ENCODE measurements at places on chromosomes 3 and 15.

GRCh38 chr3:145188079-145188770, 972.8 kb downstream of the PLOD2 start:
- no peak for DNase-seq

GRCh38 chr3:120081719-120082118, 12.5 kb downstream of the GSK3B start:
- no peak for DNase-seq

DNA sequence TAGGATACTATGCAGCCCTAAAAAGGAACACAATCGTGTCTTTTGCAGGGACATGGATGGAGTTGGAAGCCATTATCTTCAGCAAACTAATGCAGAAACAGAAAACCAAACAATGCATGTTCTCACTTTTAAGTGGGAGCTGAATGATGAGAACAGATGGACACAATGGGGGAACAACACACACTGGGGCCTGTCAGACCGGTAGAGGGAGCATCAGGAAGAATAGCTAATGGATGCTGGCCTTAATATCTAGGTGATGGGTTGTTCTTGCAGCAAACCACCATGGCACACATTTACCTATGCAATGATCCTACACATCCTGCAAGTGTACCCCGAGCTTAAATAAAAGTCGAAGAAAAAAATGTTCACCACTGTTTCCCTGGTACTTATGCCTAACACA, 17.5 kb downstream of the SENP7 start:
- no peak for DNase-seq

- no peak for DNase-seq
These were observed 2.9 kb downstream of the CCNL1 start for GRCh38 chr3:157156837-157157635.

DNA sequence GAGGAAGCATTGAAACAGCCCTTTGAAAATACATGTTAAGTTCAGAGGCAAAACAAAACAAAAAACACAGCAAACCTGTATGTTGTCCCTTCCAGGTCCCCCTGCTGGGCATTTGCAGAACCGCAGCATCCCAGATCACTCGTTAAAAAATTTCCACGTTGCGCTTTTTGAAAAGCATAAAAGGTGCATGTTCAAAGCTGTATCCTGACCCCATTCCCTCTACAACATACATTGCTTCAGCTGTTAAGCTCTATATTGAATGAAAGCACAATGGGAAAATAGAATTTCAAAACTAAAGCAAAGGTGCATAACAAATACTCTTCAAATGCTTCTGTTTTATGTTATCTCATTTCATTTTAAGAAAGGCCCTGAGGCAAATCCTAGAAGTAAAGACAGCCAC, 328.3 kb downstream of the THSD4 start:
- DNase-seq, result no peak

DNA sequence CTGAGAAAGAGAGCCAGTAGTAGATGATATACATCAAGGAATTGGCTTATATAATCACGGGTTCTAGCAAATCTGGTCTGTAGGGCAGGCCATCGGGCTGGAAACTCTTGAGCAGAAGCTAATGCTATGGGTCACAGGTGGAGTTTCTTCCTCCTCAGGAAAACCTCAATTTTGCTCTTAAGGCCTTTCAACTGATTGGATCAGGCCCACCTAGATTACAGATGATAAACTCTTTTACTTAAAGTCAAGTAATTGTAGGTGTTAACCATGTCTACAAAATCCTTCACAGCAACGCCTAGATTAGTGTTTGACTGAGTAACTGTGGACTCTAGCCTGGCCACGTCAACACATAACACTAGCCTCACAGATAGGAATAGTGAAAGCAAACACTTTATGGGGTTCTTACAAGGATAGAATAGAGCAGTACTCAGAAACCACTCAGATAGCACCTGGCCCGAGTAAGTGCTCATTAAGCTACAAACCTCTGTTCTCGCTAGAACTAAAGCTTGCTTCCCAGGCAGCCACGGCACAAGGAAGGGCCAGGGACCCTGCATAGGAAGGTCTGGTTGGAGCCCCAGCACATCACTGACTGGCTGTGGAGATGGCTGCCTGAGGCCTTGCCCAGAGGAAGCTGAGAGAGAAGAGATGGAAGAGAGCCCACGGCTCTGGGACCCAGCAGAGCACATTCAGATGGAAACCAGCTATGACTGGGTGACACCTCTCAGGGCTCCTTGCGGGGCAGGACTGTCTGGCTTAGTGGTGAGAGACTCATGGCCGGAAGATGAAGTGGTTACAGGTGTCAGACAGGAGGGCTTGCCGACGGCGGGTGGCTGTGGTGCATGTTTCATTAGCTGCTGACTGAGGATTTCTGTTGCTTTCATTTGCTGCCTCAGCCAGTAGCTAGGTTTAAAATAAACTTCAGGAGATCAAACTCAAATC, 202.5 kb upstream of the TLE3 start:
- peak; percentile 39 for DNase-seq

DNA sequence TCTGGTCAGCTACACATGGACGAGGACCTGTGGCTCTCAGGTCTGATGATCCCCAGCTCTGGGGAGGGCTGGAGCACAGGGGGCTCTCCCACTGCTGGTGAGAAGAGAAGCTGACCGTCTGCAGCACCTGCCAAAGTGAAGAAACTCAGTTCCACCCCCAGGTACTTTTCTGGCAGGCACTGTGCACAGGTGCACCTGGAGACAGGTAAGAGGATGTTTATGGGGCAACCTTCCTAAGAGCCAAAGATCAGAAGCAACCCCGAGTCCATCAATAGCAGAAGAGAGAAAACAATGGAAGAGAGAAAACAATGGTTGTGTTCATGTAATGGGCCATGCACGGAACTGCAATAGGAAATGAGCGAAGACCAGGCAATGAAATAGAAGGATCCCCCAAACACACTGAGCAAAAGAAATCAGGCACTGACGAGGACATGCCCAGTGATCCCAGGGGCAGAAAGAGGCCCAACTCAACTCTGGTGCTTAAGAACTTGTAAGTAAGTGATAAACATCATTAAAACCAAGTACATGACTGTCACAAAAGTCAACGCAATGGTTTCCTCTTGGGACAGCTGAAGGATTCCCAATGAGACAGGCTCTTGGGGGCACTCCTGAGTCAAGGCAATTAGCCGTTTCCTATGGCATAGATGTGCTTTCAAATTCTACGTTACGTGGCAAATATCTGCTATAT, 95.0 kb upstream of the ALDH1A3 start:
- no peak for DNase-seq

DNA sequence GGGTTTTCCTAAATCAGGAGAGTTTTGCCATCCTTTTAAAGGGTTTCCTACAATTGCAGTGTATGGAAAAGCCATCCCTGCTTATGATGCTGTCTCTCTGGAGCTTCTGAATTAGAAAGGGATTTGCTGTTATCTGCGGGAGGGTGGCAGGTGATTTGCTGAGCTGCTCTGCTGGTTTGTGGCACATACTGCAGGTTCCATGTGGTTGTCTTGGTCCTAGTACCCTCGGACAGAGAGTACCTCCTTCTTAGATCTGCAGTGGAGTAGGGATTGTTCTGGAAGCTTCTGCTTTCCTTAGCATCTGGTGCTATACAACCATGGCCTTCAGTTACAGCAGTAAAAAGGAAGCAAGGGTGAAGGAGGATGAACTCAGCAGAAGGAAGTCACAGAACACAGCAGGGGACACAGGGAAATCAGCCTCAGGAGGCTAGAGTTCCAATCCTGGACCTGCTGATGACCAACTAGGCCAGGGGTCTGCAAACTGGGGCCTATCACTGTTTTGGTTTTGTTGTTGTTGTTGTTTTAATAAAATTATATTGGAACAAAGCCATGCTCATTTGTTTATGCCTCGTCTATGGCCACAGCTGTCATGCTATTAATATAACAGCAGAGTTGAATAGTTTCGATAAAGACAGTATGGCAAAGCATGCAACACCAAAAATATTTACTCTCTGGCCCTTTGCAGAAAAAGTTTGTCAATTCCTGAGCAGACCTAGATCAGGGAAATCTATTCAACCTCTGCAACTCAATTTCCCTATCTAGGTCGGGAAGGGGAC, 39.5 kb downstream of the STARD5 start:
- no peak for DNase-seq

DNA sequence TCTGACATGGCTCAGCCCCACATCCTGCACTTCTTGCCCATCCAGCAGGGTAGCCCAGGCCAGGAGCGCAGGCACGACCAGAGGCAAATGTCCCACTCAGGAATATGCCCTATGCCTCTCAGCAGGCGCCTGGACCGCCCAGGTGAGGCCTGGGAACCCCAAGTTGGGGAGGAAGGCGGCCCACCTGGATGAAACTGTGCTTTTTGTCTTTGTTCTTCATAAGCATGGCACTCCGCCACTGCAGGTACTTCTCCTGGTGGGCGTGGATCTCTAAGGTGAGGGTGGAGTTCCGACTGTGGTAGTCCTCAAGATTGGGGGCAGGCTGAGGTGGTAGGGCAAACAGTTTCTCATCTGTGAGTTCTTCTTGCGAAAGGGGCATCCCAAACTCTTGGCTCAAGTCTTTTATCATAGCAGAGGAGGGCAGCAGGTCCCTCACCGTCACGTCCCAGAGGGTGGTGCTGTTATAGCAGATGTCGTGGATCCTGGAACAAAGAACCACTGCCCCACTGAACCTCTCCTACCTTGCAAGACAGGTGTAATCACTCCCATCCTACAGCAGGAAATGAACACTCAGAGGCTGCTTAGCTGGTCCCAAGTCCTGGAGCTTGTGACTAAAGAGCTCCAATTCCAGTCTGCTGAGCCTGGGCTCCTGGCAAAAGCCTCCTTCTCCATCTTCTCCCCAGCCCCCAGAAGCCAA, 53.2 kb downstream of the ACAD9 start:
- no peak for DNase-seq

- no peak for DNase-seq
These were observed 847 bp downstream of the WHAMM start for GRCh38 chr15:82810061-82810889.

- no peak for DNase-seq
These were observed 633.4 kb downstream of the EPHA3 start for GRCh38 chr3:89740881-89741177.

DNA sequence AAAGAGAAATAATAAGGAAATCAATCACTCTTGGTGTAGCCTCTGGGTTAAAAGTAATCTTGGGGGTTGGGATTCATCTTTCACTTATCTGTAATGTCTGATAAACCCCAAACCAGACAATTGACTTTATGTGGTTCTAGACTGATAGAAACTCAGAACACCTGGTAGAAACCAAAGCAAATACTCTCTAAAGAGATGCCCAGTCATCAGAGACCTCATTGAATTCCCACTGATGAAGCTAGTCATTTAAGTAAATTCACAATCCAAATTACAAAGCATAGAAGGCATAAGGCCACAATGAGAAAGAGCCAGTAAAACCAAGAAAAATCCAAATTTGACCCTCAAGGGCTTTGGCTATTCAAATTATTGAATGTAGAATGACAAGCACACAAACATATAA, 250.6 kb downstream of the MBNL1 start:
- DNase-seq, result no peak

GRCh38 chr15:54250326-54250725, 272.1 kb downstream of the UNC13C start:
- no peak for DNase-seq

GRCh38 chr3:188595890-188596376, 442.0 kb downstream of the LPP start:
- no peak for DNase-seq

DNA sequence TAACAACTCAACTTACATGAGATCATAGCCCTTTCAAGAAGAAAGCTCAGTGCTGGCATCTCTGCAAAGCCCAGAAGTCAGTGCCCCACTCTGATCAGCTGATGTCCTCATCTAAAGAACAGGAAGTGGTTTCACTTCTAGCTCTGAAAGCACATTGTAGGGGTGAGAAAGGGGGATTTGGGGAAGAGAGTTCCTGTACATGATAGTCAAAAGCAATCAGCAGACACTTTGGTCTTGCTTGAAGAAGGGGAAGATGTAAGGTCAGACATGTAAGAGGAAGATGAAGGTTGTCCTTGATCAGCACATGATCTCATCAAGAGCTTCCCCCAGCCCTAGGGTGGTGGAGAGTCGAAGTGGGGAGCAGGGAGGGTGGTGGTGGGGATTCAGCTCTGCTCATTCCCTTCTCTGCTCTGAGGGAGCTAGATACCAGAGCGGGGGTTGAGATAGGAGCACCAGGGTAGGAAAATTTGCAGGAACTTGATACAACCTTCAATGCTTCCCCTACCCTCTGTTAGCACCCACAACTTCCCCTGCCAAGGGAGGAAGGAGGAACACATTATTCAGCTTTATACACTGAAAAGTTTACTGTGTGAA, 76.4 kb upstream of the ETV5 start:
- no peak for DNase-seq

GRCh38 chr3:13494463-13495350, 14.6 kb downstream of the HDAC11 start:
- DNase-seq, result no peak

- no peak for DNase-seq
These were observed 585.8 kb downstream of the NLGN1 start for GRCh38 chr3:173983343-173983742.

- no peak for DNase-seq
These were observed 42.9 kb upstream of the APH1B start for GRCh38 chr15:63234451-63234870.

- DNase-seq, result no peak
These were observed 116.5 kb upstream of the SLC2A2 start for GRCh38 chr3:171142985-171143384.

GRCh38 chr15:53558384-53558783, 201.1 kb downstream of the WDR72 start:
- no peak for DNase-seq

DNA sequence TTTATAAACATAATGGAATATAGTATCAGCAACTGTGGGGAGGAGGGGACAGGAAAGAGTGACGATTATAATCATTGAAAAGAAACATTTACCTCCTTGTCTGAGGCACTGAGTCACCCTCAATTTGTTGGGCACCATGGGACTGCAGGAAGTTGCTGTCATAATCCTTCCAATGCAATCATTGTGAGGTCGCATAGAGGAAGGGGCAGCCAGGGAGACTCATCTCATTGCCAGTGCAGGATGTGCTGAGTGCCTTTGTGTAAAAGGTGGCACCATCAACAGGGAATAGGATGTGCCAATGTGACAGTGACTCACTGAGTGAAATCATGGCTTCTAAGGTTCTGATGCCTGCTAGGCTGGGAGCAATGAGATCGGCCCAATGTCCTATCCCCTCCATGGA, 300.4 kb upstream of the ADAMTS9 start:
- no peak for DNase-seq

GRCh38 chr15:46088486-46089445, 453.9 kb downstream of the SQOR start:
- no peak for DNase-seq

- DNase-seq, result no peak
These were observed 887.3 kb downstream of the NTRK3 start for GRCh38 chr15:87369269-87369668.

DNA sequence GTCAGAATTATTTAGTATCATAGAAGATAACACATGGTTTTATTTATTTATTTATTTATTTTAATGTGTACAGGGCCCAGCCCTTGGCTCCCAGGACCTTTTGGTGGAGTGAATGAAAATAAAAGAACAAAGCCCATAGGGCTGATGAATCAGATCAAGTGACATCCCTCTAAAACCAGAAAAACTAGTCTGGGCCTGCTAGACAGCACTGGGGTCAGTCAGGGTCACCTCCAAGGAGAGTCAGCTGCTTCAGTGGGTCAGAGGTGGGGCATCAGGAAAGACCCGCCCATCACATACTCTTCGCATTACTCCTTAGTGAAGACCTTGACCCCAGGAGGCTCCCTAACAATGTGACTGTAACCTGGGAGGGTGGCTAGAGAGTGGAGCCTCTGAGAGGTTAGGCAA, 12.8 kb downstream of the PPCDC start:
- no peak for DNase-seq

All from stimulated activated CD4-positive, alpha-beta T cell treated with anti-CD3 and anti-CD28 coated beads, Interleukin-1b, Interleukin-23, amount 100 ng/mL, for 24 hours (primary cell).